Esophagus squamous epithelium (tissue), 5 donors: ENCODE measurements at places on chromosomes 5 and 9.

DNA sequence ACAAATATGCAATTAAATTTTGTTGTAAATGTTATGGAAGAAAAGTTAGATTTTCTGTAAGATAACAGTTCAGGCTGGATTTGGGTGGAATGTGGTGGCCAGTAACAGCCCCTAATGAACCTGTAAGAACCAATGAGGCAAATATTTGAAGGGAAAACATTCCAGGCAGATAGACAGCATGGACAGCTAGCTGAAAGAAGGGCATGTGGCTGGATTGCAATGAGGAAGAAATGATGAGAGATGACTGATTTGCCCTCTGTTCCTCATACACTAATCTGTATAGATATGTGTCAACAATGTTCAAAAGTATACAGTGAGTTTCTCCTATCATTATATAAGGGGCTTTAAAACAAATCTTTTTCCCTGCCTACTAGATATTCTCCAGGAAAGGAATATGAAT, 58.8 kb downstream of the MAN2A1 start:
- DNase-seq, result no peak

GRCh38 chr5:124825983-124826337, 79.5 kb upstream of the ZNF608 start:
- DNase-seq, result no peak

DNA sequence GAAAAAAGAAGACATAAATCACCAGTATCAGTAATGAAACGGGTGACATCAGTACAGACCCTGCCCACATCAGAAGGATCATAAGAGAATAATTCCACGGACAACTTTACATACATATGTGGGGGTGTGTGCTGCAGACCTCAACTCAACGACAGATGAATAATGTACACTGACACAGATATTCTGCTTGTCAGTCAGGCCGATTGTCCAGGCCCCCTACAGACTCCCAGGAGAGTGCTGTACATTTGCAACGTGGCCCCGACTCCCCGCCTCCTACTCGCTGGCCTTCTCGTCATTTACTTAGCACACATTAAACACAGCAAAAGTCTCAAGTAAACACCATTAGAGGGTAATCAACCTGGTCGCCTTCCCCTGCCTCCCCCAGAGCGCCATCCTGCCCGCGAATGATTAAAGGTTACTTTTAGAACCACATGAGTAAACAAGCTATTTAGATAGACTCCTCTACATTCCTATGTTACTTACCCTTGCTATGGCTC, 3.5 kb upstream of the TMED9 start:
- DNase-seq, result no peak

DNA sequence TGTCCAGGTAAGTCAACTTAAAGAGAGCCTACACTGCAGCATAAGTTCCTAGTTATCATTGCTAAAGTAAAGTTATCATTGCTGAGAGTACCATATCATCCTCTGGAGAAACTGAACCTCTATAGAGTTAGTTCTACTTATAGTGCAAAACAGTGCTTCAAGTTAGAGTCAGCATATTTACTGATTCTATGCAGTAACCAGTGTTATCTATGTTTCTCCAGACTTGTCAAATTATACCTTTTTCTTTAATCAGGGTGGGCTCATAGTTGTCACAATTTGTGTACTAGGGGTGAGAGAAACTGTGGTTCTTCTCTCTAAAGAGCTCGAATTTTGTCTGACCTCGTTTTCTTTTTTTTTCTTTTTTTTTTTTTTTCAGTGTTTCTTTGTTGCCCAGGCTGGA, 79.6 kb downstream of the ANXA2R start:
- DNase-seq, result no peak

DNA sequence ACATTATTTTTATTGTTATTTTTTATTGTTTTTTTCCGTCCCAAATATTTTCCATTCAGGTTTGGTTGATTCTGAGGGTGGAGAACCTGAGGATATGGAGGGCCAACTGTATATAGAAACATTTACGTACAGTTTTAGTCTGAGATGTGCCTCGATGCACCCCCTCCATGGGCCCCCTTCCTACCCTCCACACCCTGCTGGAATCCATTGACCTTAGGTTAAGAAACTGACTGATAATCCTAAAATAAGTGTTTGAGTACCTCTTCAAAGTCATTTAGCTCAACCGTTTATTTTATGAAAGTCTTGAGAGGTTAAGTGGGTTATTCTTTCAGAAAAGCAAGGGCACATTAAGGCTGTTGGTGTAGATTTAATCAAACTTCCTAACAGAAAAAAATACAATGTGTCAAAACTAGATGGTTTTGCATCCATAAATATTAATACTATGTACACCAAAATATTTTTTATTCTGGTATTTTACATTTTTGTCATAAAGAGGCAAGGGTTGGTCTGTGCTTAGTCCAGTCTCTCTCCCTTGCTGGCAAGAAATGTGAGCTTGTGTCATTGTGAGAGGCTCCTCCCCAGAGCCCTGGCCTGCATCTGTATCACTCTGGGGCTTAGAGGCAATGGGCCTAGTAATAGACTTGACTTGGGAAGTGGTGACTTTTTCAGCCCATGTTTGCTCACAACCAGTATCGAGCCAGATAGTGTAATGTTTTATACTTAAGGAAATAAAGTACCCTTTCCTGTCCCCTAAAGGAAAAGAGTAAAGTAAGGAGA, 15.7 kb downstream of the MTRR start:
- DNase-seq, result no peak

DNA sequence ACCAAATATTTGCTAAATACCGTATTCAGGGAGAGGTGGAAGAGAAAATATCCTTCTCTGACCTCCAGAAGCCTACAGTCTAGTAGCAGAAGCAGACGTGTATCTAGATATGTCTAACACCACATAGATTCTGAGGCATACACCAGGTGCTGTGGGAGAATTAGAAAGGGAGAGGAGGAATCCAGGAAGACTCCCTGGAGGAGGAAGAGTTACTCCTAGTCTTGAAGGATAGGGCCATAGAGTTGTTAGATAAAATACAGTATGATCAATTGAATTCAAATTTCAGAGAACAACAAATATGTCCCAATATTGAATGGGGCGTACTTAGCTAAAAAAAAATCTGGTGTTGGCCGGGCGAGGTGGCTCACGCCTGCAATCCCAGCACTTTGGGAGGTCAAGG, 58.7 kb downstream of the TMOD1 start:
- DNase-seq, result no peak

DNA sequence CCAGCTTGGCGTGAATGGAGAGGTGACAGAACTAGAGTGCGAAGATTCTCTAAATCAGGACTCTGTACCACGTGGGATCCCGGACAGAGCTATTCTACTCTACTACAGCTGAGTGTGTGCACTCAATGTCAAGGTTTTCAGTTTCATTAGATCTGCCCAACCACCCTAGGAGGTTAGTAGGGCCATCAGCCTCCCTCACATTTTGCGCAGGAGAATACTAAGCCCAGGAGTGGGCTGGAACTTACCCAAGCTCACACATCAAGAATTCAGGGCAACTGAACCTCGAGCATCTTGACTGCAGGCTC, 68.3 kb upstream of the TBC1D2 start:
- DNase-seq, result no peak
